ENCODE measurements at places on chromosomes 1 and 21. TPM values are rescaled to one million over a fixed set of nuclear protein-coding genes. Genes with fewer than 3 reads are reported as not detected.

The KRTAP20-1 gene
- not detected for total RNA-seq

The DRAM2 gene
- total RNA-seq: 54.7 TPM

The LYPD8 gene
- not detected for total RNA-seq

The TCHHL1 gene
- total RNA-seq: not detected
